ENCODE measurements at places on chromosomes 16 and 17. TPM values are rescaled to one million over a fixed set of nuclear protein-coding genes. Genes with fewer than 3 reads are reported as not detected.
A peak's percentile ranks its signal among the peaks of the same experiment; 100 is the strongest.

GRCh38 chr17:2849327-2849670 lies 53.1 kb downstream of the RAP1GAP2 start:
- peak; percentile 29 for DNase-seq

The CORO7 gene
- 21.8 TPM for total RNA-seq

- no peak for DNase-seq
Measured at GRCh38 chr16:68434624-68435210, 13.6 kb downstream of the SMPD3 start.

The SLC5A10 gene
- total RNA-seq: not detected

The LRRC75A gene
- 7.2 TPM for total RNA-seq

The GNGT2 gene
- not detected for total RNA-seq

DNA sequence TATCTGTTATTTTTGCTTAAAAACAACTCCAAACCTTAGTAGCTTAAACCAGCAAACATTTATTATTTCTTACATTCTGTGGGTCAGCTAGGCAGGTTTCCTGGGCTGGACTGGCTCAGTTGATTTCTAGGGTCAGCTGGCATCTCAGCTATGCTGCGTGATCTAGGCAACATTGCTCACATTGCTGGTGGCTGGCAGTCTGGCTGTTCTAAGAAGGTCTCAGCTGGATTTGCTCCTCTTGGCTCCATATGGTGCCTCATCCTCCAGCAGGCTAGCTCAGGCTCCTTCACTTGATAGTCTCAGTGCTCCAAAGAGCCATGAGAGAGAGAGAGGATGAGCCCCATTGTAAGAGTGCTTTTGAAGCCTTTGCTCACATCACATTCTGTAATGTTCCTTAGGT lies 470.6 kb upstream of the CDH5 start:
- no peak for DNase-seq

The RGS9 gene
- 7.9 TPM for total RNA-seq

All from neural progenitor cell (in vitro differentiated cells).